ENCODE measurements at places on chromosomes 13 and 19. TPM values are rescaled to one million over a fixed set of nuclear protein-coding genes. Genes with fewer than 3 reads are reported as not detected.

The RFPL4A gene
- not detected for total RNA-seq

The F7 gene
- total RNA-seq = not detected

The SULT2A1 gene
- not detected for total RNA-seq

The ZNF709 gene
- total RNA-seq = 0.52 TPM

The KLF1 gene
- total RNA-seq = not detected

The C19orf18 gene
- total RNA-seq = not detected

The NLRP5 gene
- total RNA-seq = not detected

The JAK3 gene
- total RNA-seq = not detected

The RXFP2 gene
- total RNA-seq = not detected

GRCh38 chr13:113915786-113916329 lies 52.0 kb upstream of the GAS6 start:
- DNase-seq = peak; percentile 68

GRCh38 chr13:96090240-96091101 lies 564 bp downstream of the HS6ST3 start:
- no peak for DNase-seq

GRCh38 chr13:37107456-37107855 lies 2.0 kb upstream of the CSNK1A1L start:
- no peak for DNase-seq

DNA sequence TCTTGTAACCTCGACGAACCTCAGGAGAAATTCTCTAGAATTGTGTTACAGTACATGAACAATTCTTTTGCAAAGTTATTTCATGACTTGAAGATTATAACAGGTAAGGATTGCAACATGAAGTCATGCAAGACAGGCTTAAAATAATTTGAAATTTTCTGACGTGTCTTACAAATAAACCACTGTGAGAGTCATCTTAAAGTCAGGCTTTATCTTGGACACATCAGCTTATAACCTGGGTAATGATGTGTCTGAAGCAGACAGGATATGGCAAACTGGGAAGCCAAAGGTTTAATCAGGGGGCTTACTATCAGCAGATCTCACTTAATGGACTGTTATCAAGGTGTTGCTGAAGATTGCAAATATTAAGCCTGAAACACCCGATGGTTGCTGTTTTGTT lies 407.8 kb downstream of the KLF5 start:
- peak; percentile 24 for DNase-seq

GRCh38 chr19:35184267-35184666 lies 29.7 kb downstream of the FXYD5 start:
- no peak for DNase-seq

DNA sequence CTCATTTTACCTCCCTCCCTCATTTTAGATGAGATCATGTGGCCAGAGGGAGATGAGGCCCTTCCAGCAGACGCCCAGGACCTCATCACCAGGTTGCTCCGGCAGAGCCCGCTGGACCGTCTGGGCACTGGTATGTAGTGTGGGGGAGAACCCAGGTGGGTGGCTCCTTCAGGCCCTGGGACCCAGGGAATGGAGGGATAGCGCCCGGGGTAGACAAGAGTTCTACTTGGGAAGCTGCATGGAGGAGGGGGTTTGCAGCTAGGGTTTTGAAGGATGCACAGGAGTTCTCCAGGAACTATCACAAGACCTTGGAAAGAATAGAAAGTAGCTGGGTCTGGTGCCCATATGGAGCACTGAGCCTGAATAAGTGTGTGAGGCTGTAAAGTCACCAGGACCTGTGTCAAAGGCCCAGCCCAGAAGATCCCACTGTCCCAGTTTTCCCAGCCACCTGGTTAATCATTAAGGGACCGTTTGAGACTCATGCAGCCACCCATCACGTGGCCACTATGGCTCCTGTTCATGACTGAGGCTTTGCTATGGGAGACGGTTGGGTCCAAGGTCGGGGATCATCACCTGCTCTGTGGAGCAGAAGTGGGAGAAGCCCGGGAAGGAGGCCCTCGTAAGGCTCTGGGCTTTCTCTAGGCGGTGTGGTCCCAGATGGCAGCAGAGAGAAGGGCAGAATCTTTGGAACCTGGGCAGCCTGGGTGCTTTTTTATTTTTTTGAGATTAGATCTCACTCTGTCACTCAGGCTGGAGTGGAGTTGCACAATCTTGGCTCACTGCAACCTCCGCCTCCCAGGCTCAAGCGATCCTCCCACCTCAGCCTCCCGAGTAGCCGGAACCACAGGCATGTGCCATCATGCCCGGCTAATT lies 17.0 kb upstream of the PIK3R2 start:
- DNase-seq = peak; percentile 41

- peak; percentile 92 for DNase-seq
Observed at GRCh38 chr19:1855040-1855827, 7.0 kb upstream of the REXO1 start.

- DNase-seq = peak; percentile 41
Observed at GRCh38 chr13:76861859-76862258, 24.3 kb downstream of the KCTD12 start.

GRCh38 chr19:6238256-6238642 lies 41.5 kb downstream of the MLLT1 start:
- no peak for DNase-seq

DNA sequence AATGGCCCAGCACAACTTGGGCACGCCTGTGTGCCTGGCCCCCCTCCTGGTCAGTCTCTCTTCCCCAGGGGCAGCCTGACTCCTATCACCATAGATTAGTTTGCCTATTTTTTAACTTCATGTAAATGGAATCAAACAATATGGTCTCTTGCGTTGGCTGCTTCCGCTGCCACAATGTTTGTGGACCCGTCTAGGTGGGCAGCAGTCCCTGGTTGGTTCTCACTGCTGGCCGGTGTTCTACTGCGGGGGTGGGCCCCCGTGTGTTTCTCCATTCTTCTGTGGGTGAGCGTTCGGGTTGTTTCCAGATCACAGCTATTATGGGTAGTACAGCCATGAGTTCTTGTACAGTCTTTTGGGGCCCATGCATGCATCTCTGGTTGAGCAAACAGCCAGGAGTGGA lies 47.3 kb downstream of the CEBPG start:
- DNase-seq = no peak

GRCh38 chr19:8367327-8368001 lies 3.5 kb downstream of the ANGPTL4 start:
- peak; percentile 100 for DNase-seq

DNA sequence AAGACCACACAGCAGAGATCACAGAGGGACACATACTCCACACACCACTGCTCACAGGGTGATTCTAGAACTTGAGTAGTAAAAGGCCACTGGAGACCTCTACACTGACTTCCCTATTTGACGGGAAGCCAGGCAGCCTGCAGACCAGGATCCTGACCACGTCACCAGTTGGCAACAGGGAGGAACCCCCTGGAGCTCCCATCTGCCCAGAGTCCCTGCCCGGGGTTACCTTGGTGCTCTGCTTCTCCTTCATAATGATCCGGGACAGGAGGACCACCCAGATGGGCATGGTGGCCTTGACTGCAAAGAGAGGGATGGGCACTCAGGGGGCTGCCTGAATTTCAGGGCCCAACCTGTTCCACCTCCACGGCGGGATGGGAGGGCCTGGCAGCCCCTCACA lies 932 bp downstream of the SLC35E1 start:
- no peak for DNase-seq

DNA sequence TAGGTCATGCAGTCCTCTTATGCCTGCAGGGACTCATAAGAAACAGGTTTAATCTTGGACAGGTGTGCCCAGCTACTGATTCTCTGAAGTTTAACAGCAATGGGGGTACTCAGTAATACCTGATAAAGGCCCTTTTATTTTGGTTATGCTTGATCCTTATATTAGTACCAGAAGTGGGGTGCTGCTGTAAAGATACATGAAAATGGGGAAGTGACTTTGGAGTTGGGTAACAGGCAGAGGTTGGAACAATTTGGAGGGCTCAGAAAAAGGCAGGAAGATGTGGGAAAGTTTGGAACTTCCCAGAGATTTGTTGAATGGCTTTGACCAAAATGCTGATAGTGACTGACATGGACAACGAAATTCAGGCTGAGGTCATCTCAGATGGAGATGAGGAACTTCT lies 14.6 kb upstream of the TMTC4 start:
- DNase-seq = no peak

DNA sequence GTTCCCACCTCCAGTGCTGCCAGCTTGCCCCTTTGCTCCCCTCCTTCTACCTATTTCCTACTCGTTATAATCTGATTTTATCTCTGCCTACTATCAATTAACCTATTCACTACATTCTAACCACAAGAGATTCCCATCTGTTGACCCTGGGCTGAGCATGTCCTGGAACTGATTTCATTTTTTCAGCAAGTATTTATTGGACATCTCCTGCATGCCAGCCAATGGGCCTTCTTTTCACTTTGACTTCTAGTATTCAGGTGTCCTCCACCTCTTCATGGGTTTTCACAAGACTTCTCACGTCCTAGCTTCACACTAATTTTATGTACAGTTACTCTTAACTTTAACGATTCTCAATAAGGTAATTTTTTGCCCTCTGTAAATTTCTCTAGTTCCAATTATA lies 282.7 kb upstream of the KLHL1 start:
- no peak for DNase-seq

- no peak for DNase-seq
Observed at GRCh38 chr13:111923991-111924677, 142.8 kb upstream of the SOX1 start.

GRCh38 chr19:34734537-34735103 lies 577 bp downstream of the ZNF181 start:
- DNase-seq = peak; percentile 6

GRCh38 chr13:43905435-43906031 lies 25.8 kb downstream of the LACC1 start:
- DNase-seq = peak; percentile 67

- no peak for DNase-seq
Observed at GRCh38 chr19:33484226-33484774, 37.3 kb downstream of the PEPD start.

DNA sequence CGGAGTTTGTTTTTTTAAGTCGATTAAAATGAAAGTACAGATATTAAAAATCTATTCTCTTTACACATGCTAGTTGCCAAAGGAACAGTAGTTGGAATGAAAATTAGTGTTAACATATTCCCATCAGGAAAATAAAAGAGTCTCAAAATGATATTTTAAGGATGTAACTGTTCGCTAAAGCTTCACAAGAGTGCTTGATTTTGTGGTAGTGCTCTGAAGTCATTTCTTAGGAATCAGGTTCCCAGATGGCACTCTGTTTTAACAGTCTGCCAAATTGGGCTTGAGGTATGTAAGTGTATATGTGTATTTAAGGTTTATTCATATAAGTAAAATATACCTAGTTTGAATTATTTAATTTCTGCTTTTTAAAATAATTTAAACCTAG lies 128.8 kb downstream of the LMO7 start:
- no peak for DNase-seq

- DNase-seq = no peak
Observed at GRCh38 chr13:45232591-45232990, 31.7 kb upstream of the KCTD4 start.

- peak; percentile 35 for DNase-seq
Observed at GRCh38 chr19:6739883-6740588, 556 bp downstream of the TRIP10 start.

- peak; percentile 81 for DNase-seq
Observed at GRCh38 chr19:39111593-39112199, 13.9 kb upstream of the PAK4 start.

GRCh38 chr13:22198641-22199217 lies 527.9 kb downstream of the FGF9 start:
- DNase-seq = no peak

GRCh38 chr13:34070544-34071303 lies 252.8 kb downstream of the RFC3 start:
- DNase-seq = no peak

GRCh38 chr13:80563439-80563838 lies 222.5 kb upstream of the SPRY2 start:
- no peak for DNase-seq

- no peak for DNase-seq
Observed at GRCh38 chr19:33085570-33086128, 4.7 kb downstream of the GPATCH1 start.

DNA sequence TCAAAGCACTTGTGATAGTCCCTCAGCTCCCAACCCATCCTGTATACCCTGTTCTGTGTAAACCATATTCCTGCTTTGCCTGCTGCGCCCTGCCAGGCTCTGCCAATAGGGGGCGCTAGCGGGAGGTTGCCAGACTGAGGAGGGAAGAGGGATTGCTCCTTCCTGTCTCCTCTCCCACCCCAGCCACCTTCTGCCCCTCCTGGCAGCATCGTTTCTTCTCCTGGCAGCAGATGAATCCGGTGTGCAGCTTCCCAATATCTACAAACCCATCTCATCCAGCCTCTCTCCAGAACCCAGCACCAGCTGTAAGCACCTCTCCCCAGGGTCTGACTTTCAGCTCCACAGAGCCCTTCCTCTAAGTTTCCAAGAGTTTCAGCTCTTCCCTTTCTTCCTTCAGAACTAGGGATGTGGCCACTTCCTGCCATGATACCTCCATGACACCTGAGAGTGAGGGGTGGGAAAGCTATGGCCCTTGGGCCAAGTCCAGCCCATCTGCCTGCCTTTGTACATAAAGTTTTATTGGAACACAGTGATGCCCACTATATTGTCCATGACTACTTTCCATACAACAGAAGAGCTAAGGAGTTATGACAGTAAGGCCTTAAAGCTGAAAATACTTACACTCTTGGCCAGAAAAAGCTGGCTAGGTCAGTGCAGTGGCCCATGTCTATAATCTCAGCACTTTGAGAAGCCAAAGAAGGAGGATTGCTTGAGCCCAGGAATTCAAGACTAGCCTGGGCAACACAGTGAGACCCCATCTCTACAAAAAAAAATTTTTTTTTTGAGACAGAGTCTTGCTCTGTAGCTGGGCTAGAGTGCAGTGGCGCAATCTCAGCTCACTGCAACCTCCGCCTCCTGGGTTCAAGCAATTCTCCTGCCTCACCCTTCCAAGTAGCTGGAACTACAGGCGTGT lies 34.5 kb upstream of the ATP1A3 start:
- peak; percentile 26 for DNase-seq

GRCh38 chr13:106986033-106986484 lies 418.1 kb upstream of the ARGLU1 start:
- no peak for DNase-seq

DNA sequence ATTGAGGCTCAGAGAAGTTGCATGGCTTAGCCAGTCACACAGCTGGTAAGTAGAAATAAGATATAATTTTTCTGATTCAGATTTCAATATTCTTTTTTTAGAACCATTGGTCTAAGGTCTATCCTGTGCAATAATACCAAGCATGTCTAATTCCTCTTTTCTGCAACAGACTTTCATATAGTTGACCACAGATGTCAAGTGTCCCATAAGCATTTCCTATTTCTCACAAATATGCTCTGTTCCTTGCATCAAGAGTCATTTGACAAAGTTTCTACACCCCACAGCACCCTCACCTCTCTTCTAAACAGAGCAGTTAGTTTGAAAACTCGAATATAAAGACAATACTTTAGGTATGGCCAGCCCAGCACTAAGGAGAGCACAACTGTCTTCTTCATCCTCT lies 26.8 kb upstream of the SACS start:
- DNase-seq = no peak

GRCh38 chr19:16462757-16463250 lies 9.0 kb downstream of the EPS15L1 start:
- peak; percentile 82 for DNase-seq

- DNase-seq = no peak
Observed at GRCh38 chr13:34474187-34474868, 467.7 kb upstream of the NBEA start.

GRCh38 chr13:33876716-33877394 lies 58.9 kb downstream of the RFC3 start:
- DNase-seq = no peak
